Activated CD8-positive, alpha-beta memory T cell treated with anti-CD3 and anti-CD28 coated beads, Interleukin-2, amount 50 U/mL, for 48 hours (primary cell): ENCODE measurements at places on chromosomes 16 and 17.

DNA sequence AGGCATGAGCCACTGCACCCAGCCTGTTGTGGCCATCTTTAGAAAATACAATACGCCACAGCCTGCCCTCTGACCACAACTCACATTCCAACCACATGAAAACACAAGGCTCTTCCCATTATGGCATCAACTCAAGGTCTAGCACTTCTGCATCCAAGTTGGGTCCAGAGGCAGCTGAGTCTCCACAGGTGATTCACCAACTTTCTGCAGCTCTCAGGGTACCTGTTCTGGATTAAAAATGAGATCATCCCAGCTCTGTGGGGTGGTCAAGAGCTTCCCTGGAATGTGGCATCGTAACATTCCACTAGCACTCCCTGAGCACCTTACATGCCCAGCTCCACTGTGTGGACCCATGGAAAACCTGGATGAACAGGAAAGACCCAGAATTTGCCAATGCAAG is 9.9 kb upstream of the GUCY2D start:
- no peak for DNase-seq

DNA sequence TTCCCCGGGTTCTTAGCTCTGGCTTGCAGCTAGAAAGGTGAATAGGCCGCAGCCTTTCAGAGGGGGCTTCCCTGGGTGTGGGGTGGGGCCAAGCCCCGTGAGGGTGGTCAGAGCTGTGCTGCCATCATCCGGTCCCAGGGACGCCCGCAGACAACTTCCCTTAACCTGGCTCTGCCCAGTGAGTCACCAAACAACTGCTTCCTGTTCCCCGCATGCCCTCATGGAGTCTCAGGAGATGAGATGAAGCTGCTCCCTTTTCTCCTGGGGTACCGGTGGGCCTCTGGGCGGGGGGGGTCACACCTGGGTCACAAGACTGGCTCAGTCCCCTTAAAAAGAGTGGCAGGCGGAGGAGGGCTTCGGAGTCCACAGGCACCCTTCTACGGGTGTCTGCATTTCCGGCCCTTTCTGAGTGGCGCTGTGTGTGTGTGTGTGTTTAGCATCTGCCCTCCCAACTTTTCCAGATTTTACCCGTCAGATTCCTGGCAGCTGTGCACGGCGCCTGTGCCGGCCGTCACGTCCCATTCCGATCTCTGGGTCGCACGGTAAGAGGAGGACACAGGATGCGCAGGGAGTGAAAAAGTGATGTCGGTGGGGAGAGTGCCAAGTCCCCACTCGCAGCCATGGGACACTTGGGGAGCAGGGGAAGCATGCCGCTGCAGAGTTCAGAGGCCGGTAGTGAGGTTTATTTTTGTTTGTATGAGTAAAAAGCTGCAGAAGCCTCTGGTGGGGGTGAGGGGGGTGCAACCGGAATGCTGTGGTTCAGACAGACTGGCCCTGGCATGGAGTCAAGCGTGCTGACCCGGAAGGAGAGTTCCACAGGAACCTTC is 16.8 kb downstream of the HIC1 start:
- DNase-seq, result no peak

- no peak for DNase-seq
Observed at GRCh38 chr17:71412803-71413202, 708.0 kb upstream of the SOX9 start.

- no peak for DNase-seq
Observed at GRCh38 chr16:8776129-8776584, 21.3 kb downstream of the TMEM186 start.

DNA sequence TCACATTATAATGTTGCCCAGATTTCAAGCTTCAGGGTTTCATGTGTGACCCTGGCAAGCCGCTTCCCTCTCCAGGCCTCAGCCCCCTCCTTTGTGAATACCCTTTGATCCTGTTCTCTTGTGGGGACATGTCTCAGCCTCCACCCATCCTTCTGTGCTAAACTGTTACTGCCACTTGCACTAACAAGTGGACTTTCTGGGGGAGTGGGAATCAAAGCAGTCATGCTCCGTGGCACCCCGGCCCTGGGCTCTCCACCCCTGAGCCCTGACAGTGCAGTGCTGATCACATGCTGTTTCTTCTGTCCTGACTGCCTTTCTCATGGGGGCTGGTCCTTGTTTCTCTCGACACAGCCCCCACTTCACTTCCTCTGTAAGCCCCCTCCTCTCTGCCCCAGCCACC is 9.7 kb upstream of the DCAF7 start:
- no peak for DNase-seq

GRCh38 chr16:55391760-55392375 is 67.9 kb downstream of the IRX6 start:
- no peak for DNase-seq

DNA sequence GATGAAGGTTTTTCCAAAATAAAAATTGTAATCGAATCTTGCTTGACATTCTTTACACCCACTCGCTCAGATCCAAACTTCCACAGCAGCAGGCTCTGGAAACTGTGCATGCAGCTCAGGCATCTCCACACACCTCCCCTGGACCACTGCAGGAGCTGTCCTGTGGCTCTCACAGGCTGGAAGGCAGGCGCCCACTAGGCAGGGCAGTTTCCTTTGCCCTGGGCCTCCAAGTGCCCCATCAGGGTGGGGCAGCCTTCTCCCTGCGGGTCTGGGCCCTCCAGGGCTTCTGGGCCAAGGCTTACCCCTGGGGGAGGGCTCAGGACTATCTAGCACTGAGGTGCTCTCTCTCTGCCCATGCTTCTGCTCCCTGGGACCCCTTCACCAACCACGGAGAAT is 114.5 kb upstream of the RPL38 start:
- DNase-seq, result no peak
